NCI-H2227 treated with DMSO at 0.1 percent for 48 hours (cell line): ENCODE measurements at places on chromosomes 7 and 10.

DNA sequence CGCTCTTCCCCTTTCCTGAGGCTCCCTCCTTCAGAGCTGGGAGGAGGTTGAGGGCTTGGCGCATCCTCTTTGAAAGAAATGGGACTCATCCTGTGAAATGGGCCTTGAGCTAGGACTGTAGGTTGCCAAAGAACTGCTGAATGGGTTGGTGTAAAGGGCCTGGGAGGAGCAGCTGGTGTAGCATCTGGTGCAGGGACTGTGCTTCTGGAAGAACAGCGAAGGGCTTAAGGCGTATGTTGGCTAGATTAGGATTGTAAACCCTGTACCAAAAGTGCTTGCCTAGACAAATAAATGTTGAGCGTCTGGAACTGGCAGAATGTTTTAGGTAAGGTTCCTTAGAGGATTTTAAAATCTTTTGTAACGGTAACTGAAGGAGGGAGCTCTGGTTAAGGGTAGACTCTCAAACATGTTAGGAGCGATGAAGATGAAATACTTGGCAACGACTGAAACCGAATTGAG is 563 bp downstream of the STAM start:
- no peak for DNase-seq

- DNase-seq: no peak
Observed at GRCh38 chr10:98458809-98459784, 12.4 kb upstream of the HPS1 start.

GRCh38 chr7:2168615-2169311 is 64.0 kb downstream of the MAD1L1 start:
- DNase-seq: no peak

DNA sequence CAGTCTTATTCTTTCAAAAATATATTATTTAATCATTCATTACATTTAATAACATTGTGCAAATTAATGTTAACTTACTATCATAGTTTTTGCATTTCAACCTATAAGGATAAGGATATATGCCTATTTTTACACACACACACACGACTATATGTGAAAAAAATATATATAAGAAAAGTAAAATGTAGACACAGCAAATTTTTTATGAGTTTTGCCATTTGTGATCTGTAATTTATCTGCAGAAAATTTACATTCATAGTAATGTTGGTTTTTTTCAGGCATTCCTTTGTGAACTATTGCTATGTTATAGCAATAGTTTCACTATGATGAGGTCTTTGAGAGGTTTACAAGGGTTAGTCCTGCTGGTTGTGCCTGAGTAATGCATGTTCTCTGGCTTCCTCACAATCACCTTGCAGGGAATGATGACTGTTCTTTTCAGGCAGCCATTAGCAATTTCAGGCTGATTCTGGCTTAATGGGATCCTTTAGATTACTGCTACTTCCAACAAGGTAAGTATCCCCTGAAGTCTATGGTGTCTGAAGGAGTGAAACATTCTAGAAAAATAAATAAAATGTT is 183.7 kb upstream of the CDK1 start:
- DNase-seq: peak; percentile 11

DNA sequence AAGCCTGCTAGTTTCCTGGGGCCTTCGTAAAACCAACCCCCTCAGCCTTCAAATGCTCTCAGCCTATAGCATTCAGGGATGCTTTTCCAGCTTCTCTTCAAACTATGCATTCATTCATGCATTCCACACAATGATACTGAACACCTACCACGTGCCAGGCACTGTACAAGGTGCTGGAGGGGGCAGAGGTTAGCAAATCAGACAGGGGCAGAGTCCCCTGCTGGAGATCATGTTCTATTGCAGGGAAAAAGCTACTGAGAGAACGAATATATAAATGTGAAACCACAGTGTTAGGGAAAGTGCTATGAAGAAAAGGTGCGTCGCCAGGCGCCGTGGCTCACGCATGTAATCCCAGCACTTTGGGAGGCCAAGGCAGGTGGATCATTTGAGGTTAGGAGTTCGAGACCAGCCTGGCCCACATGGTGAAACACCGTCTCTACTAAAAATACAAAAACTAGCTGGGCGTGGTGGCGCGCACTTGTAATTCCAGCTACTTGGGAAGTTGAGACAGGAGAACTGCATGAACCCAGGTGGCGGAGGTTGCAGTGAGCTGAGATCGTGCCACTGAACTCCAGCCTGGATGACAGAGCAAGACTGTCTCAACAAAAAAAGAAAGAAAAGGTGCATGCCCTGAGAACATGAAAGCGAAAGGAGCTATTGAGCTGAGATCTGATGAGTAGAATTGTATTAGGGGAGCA is 64.6 kb upstream of the CALN1 start:
- no peak for DNase-seq

- no peak for DNase-seq
Observed at GRCh38 chr7:116028787-116029186, 1.8 kb downstream of the TFEC start.
